ENCODE measurements at places on chromosomes 7 and 10.

- no peaks in the 10 kb centered on the region for H3K36me3 ChIP-seq
- no peak overlapping the region for H3K27ac ChIP-seq
- peaks cover 62% of the 10 kb centered on the region for H3K4me1 ChIP-seq
- H3K27me3 ChIP-seq = no peaks in the 10 kb centered on the region
These were observed 47.3 kb downstream of the MYPN start for GRCh38 chr10:68156373-68157185.

GRCh38 chr7:10930551-10930950 is 43.1 kb upstream of the PHF14 start:
- H3K4me1 ChIP-seq = no peaks in the 10 kb centered on the region
- H3K27ac ChIP-seq = no peak overlapping the region
- H3K36me3 ChIP-seq = peaks cover 10% of the 10 kb centered on the region
- H3K4me3 ChIP-seq = no peak overlapping the region
- no peak for DNase-seq

DNA sequence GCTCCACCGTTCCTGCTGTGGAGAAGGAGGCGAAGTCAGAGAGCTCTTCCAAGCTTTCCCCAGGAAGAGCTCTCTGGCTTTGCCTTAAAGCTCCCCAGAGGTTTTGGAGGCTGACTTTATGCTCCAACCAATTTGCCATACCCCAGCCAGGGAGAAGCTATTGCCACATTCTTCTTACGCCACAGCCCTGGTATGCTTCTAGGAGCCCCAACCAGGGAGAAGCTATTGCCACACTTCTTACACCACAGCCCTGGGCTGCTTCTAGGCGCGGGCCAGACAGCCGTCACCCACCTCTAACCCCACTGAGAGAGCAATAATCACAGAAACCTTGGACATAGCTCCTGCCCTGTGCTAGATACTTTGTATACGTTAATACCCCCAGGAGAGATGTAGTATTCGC is 951 bp downstream of the ELOVL3 start:
- no peaks in the 10 kb centered on the region for H3K36me3 ChIP-seq
- peaks cover 7% of the 10 kb centered on the region for H3K4me1 ChIP-seq
- H3K27ac ChIP-seq = no peak overlapping the region
- peak; percentile 77 for DNase-seq
- H3K4me3 ChIP-seq = no peak overlapping the region
- H3K27me3 ChIP-seq = no peaks in the 10 kb centered on the region

DNA sequence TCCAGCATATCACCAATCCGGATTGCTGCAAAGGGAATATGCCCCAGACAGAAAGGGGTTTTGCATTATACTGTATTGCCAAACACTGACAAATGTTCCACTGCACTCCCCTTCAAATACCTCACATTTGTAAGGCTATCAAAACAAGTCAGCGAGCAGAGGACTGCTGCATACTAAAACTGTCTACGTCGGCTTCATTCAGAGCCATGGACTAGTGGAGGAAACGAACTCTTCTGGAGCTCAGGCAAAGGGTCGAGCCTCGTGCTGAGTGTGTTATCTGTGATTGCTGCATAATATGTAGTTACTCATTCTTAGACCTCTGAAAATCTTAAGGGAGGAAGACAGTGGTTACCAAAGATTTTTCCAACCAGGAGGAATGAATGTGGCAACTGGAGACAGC is 200.2 kb downstream of the DYNC1I1 start:
- no peaks in the 10 kb centered on the region for H3K27me3 ChIP-seq
- no peak overlapping the region for H3K27ac ChIP-seq
- no peak for DNase-seq
- H3K4me3 ChIP-seq = no peak overlapping the region
- H3K4me1 ChIP-seq = no peaks in the 10 kb centered on the region
- no peaks in the 10 kb centered on the region for H3K36me3 ChIP-seq

DNA sequence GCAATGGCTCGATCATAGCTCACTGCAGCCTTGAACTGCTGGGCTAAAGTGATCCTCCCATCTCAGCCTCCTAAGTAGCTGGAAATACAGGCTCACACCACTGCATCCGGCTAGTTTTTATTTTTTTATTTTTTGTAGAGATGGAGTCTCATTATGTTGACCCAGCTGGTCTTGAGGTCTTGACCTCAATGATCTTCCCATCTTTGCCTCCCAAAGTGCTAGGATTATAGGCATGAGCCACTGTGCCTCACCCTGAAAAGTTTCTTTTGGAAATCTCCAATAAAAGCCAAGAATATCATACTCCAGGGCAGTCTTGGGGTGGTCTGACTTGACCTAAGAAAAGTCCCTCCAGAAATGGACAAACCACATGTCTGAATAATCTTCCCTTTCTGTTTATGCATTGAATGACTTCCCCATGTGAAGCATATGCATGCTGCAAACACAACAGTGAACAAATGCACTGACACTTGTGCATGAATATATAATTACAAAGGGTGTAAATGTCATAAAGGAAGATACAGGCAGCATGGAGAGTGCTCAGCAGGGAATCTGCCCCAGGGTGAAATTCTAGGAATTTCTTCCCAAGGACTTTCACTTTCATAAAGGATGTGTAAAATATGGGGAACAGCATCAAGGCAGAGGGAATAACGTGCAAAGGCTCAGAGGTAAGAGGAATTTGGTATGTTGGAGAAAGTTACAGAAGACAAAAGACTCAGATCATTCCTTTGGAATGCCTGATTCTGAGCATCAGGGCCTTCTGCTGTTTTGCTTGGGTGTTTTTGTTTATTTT is 142.4 kb upstream of the LYZL1 start:
- H3K27me3 ChIP-seq = no peaks in the 10 kb centered on the region
- no peak for DNase-seq
- peaks cover 23% of the 10 kb centered on the region for H3K4me1 ChIP-seq
- no peaks in the 10 kb centered on the region for H3K36me3 ChIP-seq
- H3K4me3 ChIP-seq = no peak overlapping the region
- no peak overlapping the region for H3K27ac ChIP-seq

DNA sequence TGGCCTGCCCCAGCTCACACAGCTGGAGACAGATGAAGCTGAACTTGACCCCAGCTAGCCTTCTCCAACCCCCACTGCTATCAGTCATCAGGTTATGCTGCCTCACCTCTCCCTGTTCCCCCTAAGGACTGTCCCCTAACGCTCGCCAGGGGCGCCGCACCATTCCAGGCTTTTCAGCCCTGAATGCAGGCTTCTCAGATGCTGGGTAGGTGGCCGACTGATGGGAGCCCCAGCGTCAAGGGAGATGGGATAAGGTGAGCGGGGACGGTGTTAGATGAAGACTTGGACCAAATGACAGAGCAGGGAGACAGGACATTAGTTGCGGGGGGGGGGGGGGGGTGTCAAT is 15.8 kb upstream of the OPALIN start:
- no peaks in the 10 kb centered on the region for H3K27me3 ChIP-seq
- H3K36me3 ChIP-seq = no peaks in the 10 kb centered on the region
- no peak overlapping the region for H3K4me3 ChIP-seq
- 0 out of 2 replicates have a peak, but pooled peaks cover 2% of the 10 kb centered on the region for H3K4me1 ChIP-seq
- DNase-seq = no peak

GRCh38 chr7:151114151-151115090 is 28.1 kb downstream of the AGAP3 start:
- no peaks in the 10 kb centered on the region for H3K27me3 ChIP-seq
- no peaks in the 10 kb centered on the region for H3K36me3 ChIP-seq
- peaks cover 30% of the 10 kb centered on the region for H3K4me1 ChIP-seq
- no peak for DNase-seq

DNA sequence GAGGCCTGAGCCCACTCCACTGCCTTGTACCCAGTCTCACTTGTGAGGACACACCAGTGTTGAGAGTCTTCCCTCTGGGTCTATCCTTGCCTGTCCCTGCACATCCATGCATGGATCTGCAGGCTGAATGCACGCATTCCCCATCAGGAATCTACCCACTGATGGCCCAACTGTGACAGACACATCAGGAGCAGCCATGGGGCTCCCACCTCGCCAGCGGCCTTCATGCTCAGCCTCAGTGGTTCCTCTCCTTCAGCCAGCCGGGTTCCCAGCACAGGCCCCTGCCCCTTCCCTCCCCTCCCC is 21.3 kb downstream of the ANTXRL start:
- peaks cover 55% of the 10 kb centered on the region for H3K4me1 ChIP-seq
- no peak overlapping the region for H3K4me3 ChIP-seq

- DNase-seq = no peak
- H3K27ac ChIP-seq = no peak overlapping the region
- no peak overlapping the region for H3K4me3 ChIP-seq
- H3K36me3 ChIP-seq = no peaks in the 10 kb centered on the region
- no peaks in the 10 kb centered on the region for H3K27me3 ChIP-seq
- H3K4me1 ChIP-seq = peaks cover 11% of the 10 kb centered on the region
These were observed 22.1 kb downstream of the STAMBPL1 start for GRCh38 chr10:88901984-88902789.

- no peak overlapping the region for H3K4me3 ChIP-seq
- H3K36me3 ChIP-seq = no peaks in the 10 kb centered on the region
- H3K4me1 ChIP-seq = no peaks in the 10 kb centered on the region
- H3K27ac ChIP-seq = no peak overlapping the region
- no peaks in the 10 kb centered on the region for H3K27me3 ChIP-seq
These were observed 786.5 kb upstream of the C7orf33 start for GRCh38 chr7:147804032-147804431.

DNA sequence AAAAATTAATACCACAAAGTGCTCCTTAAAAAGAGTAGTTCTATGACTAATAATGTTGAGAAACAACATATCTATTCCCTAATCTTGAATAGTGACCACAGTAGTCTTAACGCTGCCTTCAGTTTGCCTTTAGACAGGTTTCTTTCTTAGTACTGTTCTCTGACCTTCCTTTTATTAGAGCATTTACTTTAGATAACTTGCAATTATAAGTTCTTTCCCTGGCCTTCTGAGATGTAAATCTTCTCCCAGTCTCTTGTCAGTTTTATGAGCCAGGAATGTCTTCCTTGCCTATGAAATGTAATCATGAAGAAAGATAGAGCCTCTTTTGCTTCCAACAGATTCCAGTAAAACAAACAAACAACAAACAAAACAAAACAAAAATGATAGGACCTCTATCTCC is 1119.8 kb upstream of the LRRTM3 start:
- no peak for DNase-seq
- H3K36me3 ChIP-seq = no peaks in the 10 kb centered on the region
- H3K4me1 ChIP-seq = no peaks in the 10 kb centered on the region

GRCh38 chr10:9811601-9812000 is 1206.1 kb upstream of the CELF2 start:
- DNase-seq = no peak
- H3K4me1 ChIP-seq = no peaks in the 10 kb centered on the region
- no peaks in the 10 kb centered on the region for H3K36me3 ChIP-seq
- H3K27ac ChIP-seq = no peak overlapping the region

DNA sequence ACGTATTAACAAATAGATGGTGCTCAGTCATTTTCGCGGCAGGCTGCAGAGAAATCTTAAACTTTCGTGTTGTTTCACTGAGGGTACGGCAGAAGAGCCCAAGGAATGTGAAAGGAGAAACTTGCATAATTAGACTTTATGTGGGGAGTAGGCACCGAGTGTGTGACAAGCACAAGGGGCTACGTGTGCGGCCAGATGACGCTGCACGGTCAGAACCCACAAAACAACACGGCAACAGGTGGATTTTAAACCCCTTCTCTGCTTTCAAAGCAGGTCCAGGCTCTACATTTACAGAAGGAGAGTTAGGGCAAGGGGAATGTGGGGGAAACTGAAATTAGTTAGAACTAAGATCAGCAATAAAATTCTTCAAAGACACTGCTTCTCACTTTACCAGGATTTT is 392 bp upstream of the UCN3 start:
- H3K27me3 ChIP-seq = no peaks in the 10 kb centered on the region
- H3K27ac ChIP-seq = no peak overlapping the region
- H3K4me3 ChIP-seq = no peak overlapping the region
- DNase-seq = no peak
- no peaks in the 10 kb centered on the region for H3K4me1 ChIP-seq
- no peaks in the 10 kb centered on the region for H3K36me3 ChIP-seq

DNA sequence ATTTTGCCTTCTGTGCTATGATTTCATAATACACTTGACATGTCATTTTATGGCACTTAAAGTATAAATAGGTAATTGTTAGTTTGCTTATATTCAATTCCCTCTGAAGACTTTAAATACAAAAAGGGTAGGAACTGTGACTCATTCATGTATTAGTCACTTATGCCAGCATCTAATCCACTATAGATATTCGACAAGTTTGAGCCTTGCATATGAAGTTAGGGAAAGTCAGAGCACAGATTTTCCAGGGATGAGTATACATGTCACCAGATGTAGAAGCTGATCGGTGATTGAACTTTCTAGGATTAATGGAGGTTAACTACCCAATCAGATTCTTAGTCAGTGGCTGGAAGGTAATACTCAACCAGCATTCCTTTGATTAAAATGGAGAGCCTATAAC is 1321.5 kb downstream of the XPNPEP1 start:
- H3K36me3 ChIP-seq = no peaks in the 10 kb centered on the region
- no peaks in the 10 kb centered on the region for H3K27me3 ChIP-seq
- no peak for DNase-seq
- no peak overlapping the region for H3K4me3 ChIP-seq
- no peaks in the 10 kb centered on the region for H3K4me1 ChIP-seq
- no peak overlapping the region for H3K27ac ChIP-seq

DNA sequence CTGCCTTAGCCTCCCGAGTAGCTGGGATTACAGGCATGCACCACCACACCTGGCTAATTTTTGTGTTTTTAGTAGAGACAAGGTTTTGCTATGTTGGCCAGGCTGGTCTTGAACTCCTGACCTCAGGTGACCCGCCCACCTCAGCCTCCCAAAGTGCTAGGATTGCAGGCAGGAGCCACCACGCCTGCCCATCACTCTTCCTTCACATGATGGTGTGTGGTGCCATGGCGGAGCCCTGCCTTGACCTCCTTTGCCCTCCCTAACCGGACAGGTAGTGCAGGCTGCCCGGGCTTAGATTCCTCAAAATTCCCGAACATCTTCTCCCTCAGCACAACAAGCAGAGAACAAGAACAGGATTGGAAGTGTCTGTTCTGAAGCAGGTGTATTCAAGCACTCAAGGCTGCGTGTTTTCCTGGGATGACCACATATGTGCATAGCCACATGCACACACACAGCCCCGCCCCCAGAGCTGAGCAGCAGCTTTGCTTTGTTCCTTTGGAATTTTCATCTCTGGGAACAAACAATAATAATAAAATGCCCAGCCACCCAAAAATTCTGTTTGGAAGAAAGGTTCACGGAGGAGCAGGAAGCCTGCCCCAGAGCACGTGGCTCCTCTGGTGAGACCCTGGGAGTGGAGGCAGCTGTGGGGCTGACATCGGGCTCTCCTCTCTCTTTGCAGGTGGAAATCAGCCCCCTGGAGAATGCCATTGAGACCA is 131.3 kb upstream of the NPS start:
- no peak for DNase-seq
- H3K27me3 ChIP-seq = no peaks in the 10 kb centered on the region
- H3K36me3 ChIP-seq = no peaks in the 10 kb centered on the region

DNA sequence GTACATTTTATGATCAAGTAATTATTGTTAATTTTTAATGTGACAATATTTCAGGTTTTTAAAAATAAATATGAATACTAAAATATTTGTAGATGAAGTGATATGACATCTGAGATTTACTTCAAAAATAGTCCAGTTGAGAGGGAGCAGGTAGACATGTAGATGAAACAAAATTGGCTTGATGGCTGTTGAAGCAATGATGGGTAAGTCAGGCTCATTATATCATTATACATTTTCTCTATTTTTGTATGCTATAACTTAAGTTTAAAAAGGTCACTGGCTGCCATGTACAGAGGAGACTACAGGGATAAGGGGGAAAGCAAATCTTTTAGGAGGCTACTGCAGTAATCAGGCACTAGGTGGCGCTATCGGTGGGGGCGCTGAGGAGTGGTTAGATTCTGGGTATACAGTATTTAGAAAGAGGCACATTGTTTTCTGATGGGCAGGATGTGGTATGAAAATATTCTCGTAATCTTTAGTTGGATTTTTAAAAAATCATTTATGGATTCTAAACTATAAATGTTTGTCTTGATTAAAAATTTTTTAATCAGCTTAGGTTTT is 189.8 kb upstream of the IMMP2L start:
- H3K27me3 ChIP-seq = no peaks in the 10 kb centered on the region
- no peaks in the 10 kb centered on the region for H3K36me3 ChIP-seq
- no peak overlapping the region for H3K4me3 ChIP-seq
